ENCODE measurements at places on chromosomes 6 and 20.

GRCh38 chr20:52524861-52525260, 333.3 kb upstream of the ZFP64 start:
- DNase-seq, result no peak

DNA sequence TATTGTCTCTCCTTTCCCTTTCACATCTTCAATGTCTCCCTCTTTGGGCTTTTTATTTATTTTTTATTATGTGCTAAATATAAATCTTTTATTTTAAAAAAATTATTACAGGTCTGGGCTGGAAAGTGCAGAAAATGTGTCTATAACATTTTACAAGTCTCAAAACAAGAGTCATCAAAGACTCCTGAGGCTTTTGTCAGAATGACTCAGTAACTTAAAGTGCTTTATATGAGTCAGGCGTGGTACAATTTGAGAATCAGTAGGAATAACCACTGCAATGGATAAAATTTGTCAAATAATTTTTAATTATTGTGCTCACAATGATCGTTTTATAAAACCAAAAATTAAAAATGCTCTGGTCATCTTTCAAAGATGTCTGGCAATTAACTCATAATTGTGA, 193.9 kb downstream of the MMUT start:
- DNase-seq, result no peak

DNA sequence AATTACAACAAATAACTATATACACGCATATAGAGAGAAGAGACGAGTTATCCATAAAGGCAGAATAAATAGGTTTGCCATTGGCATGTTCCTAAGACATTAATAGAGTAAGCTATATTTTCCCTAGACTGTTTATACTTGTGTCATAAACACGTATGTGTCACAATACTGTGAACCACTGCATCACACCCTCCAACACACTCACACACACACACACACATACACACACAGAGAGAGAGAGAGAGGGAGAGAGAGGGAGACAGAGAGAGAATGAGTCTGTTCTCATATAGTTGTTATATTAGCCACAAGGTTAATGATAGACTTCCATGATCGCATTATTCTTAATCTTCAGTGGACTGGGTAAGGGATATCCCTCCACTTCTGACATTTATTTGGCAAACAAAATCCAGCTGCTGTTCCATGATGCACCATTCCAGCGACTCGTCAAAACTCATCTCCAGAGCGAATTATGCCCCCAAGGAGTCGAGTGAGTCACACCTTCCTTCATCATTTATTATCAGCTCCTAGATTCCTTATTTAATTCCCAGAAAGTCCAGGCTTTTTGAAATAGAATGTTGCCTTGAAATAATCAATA, 82.8 kb upstream of the HIVEP1 start:
- DNase-seq, result no peak

GRCh38 chr6:52546192-52546591, 30.7 kb downstream of the TRAM2 start:
- DNase-seq, result no peak

GRCh38 chr6:113361014-113361645, 496.0 kb upstream of the MARCKS start:
- no peak for DNase-seq

DNA sequence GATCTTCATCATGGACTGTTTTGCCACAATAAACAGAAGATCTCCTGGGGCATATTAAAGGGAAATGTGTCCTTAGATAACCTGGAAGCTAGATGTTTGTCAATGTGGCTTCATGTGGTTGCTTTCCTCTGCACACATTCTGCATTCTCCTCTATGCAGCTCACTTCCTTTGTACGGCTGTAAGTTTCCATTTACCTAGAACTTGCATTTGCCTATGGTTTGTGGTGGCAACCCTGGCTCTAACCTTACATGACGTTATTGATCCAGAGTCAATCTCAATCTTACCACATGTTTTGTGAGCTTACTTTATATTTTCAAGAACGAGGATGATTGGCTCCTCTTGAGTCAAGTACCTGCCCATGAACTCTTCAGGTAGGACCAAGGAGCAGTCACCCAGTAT, 863.1 kb downstream of the MAFB start:
- no peak for DNase-seq

DNA sequence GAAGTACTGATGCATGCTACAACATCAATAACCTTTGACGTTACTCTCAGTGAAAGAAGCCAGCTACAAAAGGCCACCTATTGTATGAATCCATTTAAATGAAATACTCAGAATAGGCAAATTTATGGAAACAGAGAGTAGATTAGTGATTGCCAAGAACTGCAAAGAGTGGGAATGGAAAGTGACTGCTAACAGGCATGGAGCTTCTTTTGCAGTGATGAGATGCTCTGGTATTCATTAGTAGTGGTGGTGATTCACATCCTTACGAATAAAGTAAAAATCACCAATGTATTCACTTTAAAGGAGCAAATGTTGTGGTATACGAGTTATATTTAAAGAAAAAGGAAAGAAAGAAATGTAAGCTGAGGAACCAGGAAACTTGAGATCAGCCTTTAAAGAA, 126.8 kb upstream of the SAMD5 start:
- DNase-seq, result no peak

DNA sequence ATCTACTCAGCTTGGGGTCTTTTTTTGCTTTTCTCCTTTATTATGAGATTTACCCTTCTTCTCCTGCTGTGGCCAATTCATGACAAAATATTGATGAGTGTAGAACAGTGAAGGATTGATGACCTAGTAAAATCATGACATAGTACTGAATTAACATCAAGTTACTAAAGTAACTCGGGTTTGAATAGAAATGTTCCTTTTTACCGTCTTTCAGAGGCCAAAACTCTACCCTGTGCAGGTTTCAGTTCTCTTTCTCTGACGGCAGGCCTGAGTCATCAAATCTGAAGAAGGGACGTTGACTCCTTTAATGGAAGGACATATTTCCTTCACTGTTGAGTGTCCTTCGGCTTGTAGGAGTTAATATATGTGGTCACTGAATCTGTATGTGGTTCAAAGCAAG, 80.7 kb downstream of the RREB1 start:
- DNase-seq, result no peak

DNA sequence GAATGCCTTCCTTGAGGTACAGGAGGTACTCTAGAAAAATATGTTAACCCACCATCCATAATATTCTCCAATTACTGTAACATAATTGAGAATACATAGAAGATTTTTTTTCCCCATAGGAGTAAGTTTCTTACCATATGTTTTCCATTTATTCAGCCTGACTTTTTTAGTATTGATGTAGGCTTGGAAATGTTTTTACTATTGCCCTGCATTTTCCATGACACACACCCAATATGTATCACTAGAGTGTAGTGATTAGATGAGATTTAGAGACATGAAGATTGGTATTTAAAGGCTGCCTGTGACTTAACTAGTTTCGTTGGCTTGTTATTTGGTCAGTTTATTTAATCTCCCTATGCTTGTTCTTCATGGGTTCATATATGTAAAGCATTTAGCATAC, 39.5 kb downstream of the KCNQ5 start:
- no peak for DNase-seq

DNA sequence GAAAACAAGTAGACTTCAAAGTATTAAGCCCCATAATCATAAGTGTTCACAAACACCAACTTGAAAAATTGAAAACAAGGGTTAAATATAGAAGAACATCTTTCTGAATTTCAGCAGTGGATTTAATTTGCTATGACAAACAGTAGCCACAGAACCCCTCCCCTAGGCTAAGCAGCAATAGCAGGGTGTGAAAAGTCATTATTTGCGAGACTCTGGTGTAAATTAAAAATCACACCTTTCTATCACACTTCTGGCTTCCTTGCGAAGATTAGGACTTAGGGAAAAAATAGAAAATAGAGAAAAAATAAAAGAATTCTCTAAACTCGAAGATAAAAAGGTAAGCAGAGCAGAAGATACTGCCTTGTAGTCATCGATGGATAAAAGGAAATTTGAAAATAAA, 6.1 kb downstream of the SAMD3 start:
- no peak for DNase-seq

- DNase-seq, result peak; percentile 18
Observed at GRCh38 chr6:38337819-38338465, 301.8 kb downstream of the BTBD9 start.

- peak; percentile 87 for DNase-seq
Observed at GRCh38 chr6:33768644-33769120, 20.2 kb downstream of the LEMD2 start.

DNA sequence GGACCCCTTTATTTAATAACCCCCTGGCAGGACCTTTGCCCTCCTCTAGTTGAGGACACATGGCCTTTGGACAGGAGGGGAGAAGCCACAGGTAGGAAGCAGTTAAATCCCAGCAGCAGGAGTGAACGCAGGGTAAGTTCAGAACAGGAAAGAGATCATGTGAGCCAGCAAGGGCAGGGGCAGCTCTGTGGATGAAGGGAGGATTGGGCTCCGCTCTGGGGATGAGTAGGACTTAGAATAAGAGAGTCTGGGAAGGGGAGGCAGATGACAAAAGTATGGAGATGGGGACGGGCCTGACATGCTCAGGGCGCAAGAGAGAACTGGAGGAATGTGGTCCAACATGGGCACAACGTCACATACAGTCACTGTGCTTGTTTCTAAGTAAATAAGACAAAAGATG, 89.0 kb downstream of the NDUFAF5 start:
- no peak for DNase-seq

GRCh38 chr6:6995328-6995727, 112.4 kb upstream of the RREB1 start:
- DNase-seq, result no peak

- DNase-seq, result no peak
Observed at GRCh38 chr6:165292657-165293056, 16.7 kb downstream of the C6orf118 start.

GRCh38 chr6:33914645-33915044, 110.8 kb upstream of the MLN start:
- no peak for DNase-seq

- DNase-seq, result peak; percentile 15
Observed at GRCh38 chr20:25453035-25453810, 45.8 kb downstream of the GINS1 start.

- peak; percentile 46 for DNase-seq
Observed at GRCh38 chr20:45592574-45593189, 13.6 kb upstream of the WFDC8 start.

DNA sequence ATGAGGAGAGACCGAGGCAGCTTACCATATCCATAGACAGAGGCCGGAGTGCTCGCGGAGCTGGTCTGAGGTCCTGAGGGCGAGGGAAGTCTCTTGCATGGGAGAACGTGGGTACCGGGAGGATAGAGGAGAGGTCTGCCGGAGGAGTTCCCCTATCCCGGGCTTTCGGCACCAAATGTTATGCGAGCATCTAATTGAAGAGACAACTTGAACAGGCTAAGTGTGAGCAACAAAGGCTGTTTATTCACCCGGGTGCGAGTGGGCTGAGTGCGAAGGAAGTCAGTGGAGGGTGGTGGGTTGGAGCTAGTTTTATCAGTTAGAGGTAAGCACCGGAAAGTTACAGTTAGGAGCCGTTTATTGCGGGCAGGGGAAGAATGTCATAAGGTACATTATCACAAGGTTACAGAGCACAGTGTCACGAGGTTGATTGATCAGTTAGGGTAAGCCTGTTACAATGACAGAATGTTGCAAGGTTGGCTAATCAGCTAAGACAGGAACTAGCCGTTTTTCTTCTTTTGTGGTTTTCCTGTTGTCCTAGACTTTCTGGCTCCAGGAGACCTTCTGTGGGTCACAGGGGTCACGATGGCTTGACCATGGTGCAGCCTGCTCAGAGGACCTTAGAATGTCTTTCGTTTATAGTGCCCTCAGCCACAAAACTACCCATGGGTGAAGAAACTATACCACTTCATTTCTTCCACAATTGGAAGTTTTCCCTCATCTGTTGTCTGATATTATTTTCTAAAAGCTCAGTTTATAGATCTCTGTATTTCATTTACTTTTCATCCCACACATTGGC, 746.0 kb upstream of the ADGRB3 start:
- no peak for DNase-seq

DNA sequence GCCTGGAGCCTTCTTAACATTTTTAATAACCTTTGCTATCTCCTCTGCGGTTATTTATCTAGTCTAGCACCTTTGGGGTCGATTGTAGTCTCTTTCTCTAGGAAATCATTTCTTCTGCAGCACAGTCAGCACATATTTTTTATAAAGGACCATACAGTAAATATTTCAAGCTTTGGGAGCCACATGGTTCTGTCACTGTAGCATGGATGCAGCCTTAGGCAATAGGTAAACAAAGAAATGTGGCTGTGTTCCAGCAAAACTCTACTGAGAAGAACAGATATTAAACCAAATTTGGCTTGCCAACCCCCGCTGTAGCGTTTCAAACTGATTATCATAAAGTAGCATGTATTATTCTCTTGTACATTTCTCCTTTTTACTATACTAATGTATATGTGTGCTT, 95.7 kb downstream of the SLC23A2 start:
- no peak for DNase-seq

- no peak for DNase-seq
Observed at GRCh38 chr6:70846207-70846835, 110.5 kb downstream of the B3GAT2 start.
